ENCODE measurements at places on chromosomes 5 and 9. TPM values are rescaled to one million over a fixed set of nuclear protein-coding genes. Genes with fewer than 3 reads are reported as not detected.

DNA sequence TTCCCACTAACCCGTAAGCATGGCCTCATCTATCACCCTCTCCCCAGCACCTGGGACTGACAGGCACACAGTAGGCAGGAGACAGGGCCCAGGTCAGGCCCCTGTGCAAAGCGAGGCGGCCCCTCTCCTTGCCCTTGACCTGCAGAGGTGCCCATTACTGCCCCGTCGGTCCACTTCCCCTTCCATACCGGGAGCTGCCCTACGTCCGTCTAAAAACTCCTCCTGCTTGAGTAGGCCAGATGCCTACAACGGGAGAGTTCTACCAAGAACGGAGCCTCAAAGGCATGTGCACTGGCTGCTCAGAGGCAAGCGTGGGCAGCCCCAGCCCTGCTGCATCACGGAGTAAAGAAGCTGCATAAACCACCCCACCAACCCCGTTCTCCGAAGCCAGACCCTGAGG, 4.6 kb upstream of the DPH7 start:
- no peak for DNase-seq

DNA sequence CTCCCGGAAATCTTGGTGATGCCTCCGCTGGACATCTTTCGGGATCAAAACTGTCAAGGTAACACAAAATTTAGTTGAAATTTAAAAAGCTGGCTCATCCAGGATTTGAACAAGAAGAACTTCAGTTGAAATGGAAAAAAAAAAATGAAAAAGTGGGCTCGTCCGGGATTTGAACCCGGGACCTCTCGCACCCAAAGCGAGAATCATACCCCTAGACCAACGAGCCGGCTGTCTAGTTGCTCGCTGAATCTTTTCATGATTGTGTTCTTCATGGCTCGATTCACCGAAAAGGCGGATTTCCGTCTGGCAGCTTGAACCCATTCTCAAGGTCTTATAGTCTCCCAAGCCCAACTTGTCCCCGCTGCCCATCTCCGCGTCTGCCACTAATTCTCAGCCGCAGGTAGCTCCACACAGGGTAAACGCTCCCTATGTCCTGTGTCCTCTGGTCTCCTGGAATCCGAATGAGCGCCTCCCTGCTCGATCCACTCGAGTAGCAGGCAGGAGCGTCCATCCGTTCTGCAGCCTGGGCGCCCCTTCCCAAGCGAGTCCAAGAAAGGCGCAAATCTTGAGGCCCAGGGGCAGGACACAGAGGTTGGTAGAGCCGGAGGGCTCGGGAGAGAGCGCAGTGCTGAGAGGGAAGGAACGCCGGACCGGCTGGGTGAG, 16.2 kb downstream of the TRIM7 start:
- no peak for DNase-seq

GRCh38 chr5:118921866-118922265, 66.5 kb downstream of the DTWD2 start:
- no peak for DNase-seq

Gene PCDHGA8
- 0.14 TPM for total RNA-seq

Gene INSL6
- not detected for total RNA-seq
